ENCODE measurements at places on chromosomes 6 and 20.

DNA sequence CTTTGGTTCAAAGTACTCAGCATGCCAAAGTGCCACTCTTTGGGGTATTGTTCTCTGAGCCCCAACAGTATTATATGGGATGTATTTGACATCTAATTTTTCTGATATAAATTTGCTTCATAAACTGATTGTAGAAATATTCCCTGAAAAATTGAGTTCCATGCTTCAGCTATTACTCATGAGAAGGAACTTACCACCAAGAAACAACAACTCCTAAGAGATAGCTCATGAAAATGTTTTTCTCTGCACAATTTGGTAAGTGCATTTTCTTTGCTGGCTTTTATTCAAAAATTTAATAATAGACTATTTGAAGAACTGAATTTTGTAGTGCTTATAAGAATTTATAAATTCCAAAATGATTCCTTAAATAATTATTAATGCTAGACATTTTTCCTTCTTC is 12.8 kb upstream of the TPD52L1 start:
- DNase-seq: peak; percentile 39

DNA sequence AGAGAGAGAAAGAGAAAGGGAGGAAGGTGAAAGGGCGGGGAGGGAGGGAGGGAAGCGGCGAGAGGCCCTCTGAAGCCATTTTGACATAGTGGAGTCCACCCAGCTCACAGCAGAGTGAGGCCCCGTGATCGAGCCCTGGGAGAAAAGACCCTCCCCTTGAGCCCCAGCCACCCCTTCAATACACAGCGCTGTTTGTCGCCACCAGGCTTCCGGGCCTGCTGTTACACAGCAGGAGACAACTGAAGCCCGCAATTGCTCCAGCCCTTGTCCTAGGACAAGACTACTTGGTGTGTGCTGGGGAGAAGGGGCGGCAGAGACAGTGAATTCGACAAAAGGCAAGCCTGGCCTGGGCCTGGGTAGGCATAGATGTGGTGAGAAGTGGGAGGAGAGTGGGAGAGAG is 67.3 kb downstream of the PRR18 start:
- no peak for DNase-seq

- no peak for DNase-seq
These were observed 126.0 kb downstream of the CD83 start for GRCh38 chr6:14243597-14243996.

DNA sequence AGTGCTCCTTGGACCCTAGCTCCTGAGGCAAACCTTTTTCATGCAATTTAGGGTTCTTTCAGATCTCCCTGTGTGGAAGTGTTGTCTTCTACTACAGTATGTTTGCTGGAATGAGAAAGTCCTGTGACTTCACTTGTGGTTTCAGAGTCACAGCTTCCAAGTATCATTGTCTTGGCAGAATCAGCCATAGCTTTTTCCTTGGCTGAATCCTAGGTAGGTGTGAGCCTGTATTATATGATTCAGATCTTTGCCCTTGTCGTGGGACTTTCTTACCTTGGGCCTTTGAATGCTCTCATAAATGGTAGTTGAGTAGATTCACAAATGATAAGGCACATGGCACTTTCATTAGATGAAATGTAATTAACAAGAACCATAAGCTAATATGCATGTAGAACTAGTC is 16.5 kb downstream of the CARMIL1 start:
- DNase-seq: peak; percentile 49

- DNase-seq: peak; percentile 74
These were observed 102.0 kb downstream of the ANKS1A start for GRCh38 chr6:34990971-34991560.

DNA sequence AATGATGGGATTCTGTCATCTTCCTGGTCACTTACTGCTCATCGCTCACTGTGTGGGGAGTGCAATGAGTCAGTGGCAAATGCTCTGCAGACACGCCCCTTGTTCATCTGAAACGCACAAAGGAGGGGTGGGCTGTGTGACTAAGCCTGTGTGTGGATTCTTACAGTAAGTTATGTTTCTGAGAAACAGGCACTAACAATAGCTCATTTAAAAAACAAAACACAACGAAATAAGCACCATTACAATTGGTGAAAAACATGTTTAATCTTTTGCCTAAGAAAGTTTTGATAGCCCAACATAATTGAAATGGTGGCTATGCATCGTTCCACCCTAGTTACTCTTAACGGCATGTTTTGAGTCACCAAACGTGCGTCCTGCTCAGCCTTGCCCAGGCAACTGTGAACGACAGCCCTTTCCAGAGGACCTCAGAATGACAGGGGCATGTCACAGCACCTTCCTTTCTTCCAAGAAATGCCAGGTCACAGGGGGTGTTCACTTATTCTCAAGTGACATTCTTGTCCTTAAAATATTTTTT is 118.4 kb upstream of the SGK1 start:
- peak; percentile 94 for DNase-seq

GRCh38 chr20:19256085-19256484 is 43.6 kb downstream of the SLC24A3 start:
- no peak for DNase-seq

DNA sequence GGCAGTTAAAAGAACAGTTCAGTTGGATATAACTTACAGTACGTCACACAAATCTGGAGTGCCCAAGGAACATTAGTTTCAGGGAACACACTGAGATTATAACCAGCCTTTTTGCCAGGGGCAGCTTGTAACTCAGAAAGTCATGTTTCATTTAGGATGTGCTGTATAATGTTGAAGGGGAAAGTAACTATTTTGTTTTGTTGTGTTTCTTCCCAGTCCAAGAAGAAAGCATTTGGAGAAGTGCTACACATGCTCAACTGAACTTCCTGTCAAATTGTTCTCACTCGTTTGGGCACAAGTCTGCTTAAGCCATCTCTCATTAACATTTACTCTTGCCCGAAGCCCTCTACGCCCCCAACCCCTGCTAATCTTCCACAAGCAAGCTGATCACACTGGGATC is 157.9 kb downstream of the BTBD9 start:
- no peak for DNase-seq

GRCh38 chr6:169171951-169172350 is 81.7 kb downstream of the THBS2 start:
- DNase-seq: peak; percentile 63

- no peak for DNase-seq
These were observed 281.7 kb downstream of the CDH26 start for GRCh38 chr20:60239956-60240355.

DNA sequence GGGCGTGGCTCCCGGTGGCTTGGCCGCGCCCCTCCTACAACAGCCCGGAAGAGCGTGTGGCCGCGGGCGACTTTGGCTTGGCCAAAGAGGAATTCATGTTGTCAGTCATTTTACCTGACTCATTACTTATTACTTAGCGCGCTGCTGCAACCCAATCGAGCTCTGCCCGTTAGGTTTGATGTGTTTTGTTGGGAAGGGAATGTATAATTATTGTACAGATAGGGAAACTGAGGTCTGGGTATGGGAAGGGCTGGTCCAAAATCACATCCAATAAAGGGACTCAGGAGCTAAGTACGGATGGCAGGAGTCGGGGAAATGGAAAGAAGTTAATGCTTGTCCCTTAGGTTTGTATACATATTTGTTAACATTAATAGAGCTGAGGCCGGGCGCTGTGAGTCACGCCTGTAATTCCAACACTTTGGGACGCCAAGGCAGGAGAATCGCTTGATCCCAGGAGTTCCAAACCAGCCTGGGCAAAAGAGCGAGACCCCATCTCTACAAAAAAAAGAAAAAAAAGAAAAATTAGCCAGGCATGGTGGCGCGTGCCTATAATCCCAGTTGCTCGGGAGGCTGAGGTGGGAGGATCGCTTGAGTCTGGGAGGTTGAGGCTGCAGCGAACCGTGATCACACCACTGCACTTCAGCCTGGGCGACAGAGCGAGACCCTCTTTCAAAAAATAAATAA is 639 bp upstream of the ZNF335 start:
- DNase-seq: peak; percentile 99

GRCh38 chr6:127272576-127272975 is 5.9 kb downstream of the RNF146 start:
- no peak for DNase-seq

GRCh38 chr6:96727144-96727543 is 110.1 kb downstream of the GPR63 start:
- DNase-seq: no peak

DNA sequence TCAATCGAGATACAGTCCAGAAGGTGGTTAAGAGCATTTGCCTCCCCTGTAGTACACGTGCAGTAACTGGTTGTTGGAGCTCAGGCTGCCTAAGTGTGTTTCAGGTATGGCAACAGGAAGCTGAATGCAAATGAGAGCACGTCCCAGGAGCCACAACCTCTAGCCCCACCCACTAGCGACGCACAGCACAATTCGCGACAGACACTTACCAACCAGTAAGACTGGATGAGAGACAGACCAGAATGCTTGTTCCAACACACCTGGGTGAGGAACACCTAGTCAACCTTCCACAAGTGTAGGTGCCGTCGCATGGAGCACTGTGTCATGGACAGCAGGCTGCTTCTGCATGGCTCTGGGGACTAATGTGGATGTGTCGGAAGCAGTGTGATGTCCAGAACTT is 7.2 kb upstream of the SERPINB1 start:
- no peak for DNase-seq

DNA sequence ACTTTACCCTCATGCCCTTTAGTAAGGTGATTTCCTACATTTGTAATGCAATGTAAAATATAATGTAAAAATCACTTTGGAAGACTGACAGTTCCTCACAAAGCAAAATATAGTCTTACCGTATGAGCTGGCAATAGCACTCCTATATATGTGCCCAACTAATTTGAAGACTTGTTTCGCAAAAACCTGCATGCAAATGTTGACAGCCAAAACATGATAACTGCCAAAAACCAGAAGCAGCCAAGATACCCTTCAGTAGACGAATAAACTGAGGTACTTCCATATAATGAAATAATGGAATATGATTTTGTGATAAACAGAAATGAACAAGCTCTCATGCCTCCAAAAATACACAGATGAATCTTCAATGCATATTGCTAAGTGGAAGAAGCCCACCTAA is 13.6 kb downstream of the AURKA start:
- DNase-seq: no peak

- no peak for DNase-seq
These were observed 353.3 kb downstream of the ZFAND3 start for GRCh38 chr6:38172739-38173410.

DNA sequence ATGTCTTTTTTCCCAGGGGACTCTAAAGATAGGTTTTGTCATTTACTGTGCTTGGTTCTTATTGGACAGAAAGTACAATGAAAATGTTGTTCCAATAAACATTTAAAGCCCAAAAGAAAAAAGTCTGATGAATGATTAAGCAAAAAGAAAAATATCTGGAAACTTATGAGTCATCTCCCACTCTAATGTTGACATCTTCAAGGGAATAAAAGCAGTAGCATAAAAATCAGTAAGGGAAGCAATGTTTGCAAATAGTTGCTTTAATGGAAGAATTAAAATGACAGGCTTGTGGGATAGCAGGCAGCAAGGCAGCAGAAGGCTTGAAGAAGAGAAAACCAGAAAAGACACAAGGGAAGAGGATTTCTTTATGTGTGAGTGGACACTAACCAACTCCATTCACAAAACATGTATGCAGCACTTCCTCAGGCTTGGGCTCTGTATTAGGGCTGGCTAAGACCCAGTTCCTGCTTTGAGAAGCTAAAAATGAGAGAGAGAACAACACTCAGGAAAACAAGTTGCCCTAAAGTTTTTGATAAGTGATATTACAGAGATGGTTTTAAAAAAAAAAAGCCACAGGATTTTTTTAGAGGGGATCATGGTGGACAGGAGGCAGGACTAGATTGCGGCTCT is 263.2 kb upstream of the NT5E start:
- DNase-seq: peak; percentile 41

DNA sequence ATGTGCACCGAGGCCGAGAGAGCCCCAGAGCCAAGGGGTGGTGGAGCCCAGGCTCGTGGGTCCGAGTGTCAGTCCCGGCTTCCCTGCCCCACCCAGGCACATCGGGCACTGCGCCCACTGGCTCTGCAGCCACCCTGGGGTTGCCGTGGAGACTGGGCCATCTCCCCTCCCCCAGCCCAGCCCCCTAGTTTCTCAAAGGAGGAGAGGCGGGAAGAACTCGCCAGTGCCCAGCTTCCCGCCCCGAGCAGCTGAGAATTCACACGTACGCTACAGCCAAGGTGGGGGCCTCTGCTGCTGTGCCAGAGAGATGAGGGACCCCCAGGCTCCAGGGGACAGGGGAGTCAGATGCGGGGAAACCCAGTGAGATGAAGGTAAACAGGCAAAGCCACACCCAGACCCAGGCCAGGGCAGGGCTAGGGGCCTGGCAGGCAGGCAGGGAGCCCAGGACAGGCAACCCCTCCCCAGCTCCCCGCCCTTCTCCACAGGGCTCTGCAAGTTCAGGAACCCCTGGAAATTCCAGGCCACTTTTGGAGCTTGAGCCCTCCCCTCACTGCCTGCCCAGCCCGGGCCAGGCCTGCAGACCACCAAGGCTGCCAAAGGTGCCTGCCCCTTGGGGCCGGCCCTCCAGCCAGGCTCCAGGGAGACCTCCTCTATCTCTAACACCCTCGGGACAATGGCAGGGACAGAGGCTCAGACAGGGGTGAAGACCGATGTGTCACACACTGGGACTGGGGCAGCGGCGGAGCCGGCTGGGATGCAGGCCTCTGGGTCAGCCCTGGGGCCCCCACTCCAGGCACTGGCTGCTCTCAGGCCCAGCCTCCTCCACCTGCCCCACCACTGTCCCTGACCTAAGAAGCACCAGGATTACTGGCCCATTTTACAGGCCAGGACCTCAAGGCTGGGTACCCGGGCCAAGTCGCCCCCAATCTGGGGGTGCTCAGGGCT is 6.0 kb downstream of the LAMA5 start:
- no peak for DNase-seq

GRCh38 chr20:51979226-51979625 is 176.9 kb upstream of the SALL4 start:
- DNase-seq: no peak

- no peak for DNase-seq
These were observed 69.1 kb upstream of the TOP1 start for GRCh38 chr20:40959325-40960092.

- no peak for DNase-seq
These were observed 272.1 kb upstream of the DEFB115 start for GRCh38 chr20:30985386-30985785.

GRCh38 chr6:70549327-70549726 is 17.4 kb upstream of the SDHAF4 start:
- DNase-seq: no peak

DNA sequence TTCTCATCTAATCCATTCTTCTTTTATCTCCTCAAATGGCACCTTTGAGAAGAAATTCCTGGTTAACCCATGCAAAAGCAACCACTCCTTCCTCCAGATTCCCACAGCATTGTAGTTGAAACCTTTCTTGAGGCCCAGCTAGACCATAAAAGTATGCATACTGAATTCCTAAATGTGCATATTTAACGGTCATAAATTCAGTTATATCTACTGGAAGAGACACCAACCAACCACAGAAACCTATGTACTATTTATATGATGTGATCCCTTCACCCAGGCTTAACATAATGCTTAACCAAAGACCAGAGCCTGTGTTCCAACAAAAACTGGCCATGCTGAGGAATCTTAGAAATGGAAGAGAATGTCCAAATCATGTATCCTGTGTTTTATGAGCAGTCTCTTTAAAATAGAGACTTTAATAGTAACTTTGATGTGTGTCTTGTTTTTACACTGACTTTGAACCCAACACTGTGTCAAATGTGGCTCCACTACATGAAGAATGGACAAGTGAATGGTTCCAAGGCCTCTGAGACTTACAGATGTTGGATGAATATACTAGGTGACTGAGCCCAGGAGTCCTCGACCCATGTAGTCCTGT is 11.4 kb upstream of the TAF8 start:
- no peak for DNase-seq

Measured in AG20443 (cell line).